ENCODE measurements at places on chromosomes 12 and 14. TPM values are rescaled to one million over a fixed set of nuclear protein-coding genes. Genes with fewer than 3 reads are reported as not detected.

DNA sequence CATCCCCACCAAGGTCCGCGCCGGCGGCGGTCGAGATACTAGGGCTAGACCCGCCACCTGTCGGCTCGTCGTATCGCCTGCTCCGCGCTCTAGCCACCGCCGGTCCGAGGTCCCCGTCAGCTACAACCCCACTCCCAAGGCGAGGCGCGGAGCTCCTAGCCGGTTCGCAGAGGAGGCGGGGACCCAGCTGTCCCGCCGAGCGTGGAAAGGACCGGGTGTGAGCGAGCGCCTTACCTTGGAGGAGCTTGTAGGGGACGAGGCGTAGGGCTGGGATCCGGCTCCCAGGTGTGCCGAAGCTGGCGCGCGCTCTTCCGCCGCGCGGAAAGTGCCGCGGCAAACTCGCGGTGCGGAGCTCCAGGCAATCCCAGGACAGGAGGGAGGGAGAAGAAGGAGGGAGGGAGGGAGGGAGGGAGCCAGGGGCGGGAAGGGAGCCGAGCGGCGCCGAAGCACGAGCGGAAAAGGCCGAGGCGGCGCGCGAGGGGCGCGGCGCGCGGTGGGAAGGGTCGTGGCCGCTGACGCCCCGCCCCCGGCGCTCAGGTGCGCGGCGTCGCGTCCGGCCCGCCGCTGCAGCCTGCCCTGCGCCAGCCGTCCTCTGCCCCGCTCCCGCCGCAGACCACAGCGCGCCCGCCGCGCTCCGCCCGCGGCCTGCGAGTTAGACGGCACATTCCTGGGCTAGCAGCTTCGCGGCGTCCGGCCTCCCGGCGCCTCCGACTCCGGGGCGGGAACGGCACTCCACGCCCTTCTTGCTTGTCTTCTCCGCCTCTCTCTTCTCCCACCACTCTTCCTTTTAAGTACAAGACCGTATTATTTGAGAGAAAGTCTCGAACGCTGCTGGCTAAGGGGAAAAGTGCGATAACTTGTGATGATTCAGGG, at the start of gene PAWR:
Gene PAWR, minus strand, starts transcription at position 327 of the 873 bp plus-strand sequence. CDS start 720 bp downstream, outside the sequence.
- peak; percentile 83 for DNase-seq

DNA sequence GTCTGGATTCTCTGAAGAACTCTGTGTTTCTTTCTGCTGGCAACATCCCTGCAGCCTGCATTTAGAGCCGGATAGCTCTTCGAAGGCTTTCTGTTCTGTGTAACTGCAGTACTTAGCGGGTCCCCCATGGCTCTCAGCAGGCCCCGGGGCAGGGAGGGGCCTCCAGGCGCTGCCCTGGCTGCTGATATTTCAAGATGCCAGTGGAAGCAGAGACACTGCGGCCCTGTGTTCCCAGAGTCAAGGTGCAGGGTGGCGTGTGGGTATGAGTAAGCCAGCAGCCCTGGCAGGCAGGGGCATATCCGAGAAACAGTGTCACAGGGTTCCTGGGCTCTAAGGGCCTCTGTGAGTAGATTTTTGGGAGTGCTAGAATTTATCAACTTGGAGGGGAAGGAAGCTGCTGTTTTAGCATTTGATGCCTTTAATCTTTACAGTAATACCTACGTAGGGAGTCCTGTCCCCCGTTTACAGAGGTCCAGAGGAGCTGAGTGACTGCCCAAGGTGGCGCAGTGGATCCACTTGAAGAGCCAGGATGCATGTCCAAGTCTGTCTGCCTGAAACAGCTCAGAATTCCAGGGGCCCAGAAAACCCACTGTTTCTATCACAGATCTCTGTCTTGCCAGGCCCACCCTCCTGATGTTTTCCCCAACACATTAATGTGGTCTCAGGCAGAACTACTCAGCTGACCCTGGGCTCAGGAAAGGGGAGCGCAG, 16.2 kb downstream of the ESRRB start:
- DNase-seq, result no peak

- peak; percentile 78 for DNase-seq
These were observed 23.6 kb downstream of the RASSF3 start for GRCh38 chr12:64633940-64634337.

DRAM1 gene
- polyA plus RNA-seq, result 0.16 TPM

ANAPC7 gene
- polyA plus RNA-seq, result 48.2 TPM

TROAP gene
- polyA plus RNA-seq, result 8.2 TPM
